Lung (tissue), 17 donors: ENCODE measurements at places on chromosomes 2 and 18. TPM values are rescaled to one million over a fixed set of nuclear protein-coding genes. Genes with fewer than 3 reads are reported as not detected.

RAX gene
- total RNA-seq = not detected

SRD5A2 gene
- 5.3 TPM for total RNA-seq

GKN1 gene
- not detected for total RNA-seq

RNF144A gene
- 25.3 TPM for total RNA-seq

KIAA2012 gene
- total RNA-seq = 5.3 TPM

PLGLB1 gene
- total RNA-seq = 0.92 TPM

NT5DC4 gene
- total RNA-seq = 0.09 TPM

ADRA2B gene
- total RNA-seq = 0.21 TPM

ELOA2 gene
- not detected for total RNA-seq

GALNT13 gene
- 1.4 TPM for total RNA-seq

BIRC6 gene
- total RNA-seq = 229 TPM

TUBB8B gene
- not detected for total RNA-seq

COL3A1 gene
- total RNA-seq = 528 TPM

C2orf66 gene
- not detected for total RNA-seq

CNDP1 gene
- not detected for total RNA-seq

RELCH gene
- total RNA-seq = 69.2 TPM

CCDC102B gene
- total RNA-seq = 78.8 TPM

PJVK gene
- 5.0 TPM for total RNA-seq

SLC66A2 gene
- 69.8 TPM for total RNA-seq
